Thymus (tissue), 14 donors: ENCODE measurements at places on chromosomes 1 and 21.

- no peak for DNase-seq
These were observed 11.2 kb downstream of the WRAP73 start for GRCh38 chr1:3638676-3639075.

GRCh38 chr1:214107322-214108096, 119.7 kb downstream of the PROX1 start:
- no peak for DNase-seq

- DNase-seq, result no peak
These were observed 13.0 kb upstream of the CLDN19 start for GRCh38 chr1:42753070-42753469.

DNA sequence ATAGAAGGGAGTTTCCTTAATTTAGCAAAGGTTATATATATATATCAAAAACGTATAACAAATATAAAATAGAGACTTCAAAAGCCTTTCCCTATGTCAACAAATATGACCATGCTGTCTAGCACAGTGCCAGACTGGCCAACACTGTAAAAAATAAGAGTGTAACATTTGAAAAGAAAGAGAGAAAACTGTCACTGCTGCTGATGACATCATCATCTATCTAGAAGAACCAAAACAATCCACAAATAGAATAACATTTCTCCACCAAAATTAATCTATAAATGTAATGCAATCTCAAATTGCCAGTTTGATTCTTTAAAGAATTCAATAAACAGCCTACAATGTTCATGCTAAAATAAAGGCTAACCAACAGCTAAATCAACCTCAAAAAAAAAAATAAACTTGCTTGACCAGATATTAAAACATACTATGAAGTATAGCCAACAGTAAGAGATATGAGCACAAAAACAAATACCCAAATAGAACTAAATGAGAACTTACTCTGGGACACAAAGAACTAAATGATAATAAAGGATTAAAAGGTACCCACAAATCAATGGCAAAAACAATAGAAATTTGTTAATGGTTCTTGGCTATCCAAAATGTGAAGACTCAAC, 50.2 kb downstream of the ENAH start:
- no peak for DNase-seq

DNA sequence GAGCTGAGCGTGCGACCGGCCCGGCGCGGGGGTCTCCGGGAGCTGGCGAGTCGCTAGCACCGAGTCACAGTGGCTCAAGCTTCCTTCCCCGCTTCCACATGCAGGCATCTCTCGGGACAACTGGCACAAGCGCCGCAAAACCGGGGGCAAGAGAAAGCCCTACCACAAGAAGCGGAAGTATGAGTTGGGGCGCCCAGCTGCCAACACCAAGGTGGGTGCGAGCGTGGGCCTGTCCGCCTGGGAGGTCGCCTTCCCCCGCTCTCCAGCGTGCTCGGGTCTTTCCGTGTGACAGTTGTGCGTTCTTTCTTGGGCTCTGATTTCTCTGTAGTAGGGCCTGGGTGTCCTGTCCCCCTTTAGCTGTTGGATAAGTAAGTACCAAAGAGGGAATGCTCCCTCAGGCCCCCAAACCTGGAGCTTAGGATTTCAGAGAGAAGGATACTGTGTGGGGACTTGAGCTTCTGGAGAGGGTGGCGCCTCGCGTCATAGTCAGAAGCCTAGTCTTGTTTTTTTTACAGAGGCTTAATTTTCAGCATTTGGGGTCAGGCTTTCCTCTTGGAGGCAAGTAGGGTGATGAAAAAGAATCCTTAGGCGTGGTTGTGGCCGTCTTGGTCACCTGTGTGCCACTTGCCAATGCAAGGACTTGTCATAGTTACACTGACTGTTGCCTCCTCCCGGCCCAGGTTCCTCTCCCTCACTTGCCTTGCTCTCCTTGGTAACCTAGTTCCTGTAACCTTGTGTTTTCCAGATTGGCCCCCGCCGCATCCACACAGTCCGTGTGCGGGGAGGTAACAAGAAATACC, 790 bp downstream of the RPS8 start:
- DNase-seq, result no peak

DNA sequence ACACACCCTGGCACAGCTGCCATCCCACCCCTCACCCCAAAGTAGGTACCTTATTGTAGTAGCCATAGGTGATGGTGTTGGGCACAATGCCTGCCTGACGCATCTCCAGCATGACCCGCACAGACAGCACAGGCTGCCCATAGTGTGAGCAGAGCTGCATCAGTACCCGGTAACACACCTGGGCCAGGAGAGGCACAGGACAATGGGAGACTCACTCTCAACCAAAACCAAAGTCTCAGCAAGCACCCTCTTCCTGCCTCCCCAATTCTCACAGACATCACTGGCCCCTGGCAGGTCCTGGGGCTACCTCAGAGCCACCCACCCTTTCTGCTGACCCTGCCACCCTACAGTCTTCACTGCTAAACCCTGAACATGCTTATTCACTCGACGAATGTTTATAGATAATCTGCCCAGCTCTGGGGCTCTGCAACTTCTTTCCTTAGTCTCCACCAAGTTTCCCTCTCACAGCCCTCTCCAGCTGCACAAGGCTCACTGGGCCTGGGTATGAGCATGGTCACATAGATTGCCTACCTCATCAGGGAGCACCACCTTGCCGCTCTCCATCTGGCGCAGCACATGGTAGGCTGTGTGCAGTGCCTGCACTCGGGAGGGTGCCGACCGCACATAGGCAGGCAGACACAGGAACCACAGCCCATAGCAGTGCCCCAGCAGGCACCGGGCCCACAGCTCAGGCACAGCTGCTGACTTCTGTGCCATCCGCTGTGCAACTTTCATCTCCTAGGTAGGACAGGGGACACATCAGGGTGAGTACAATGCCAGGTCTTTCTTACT, 10.3 kb downstream of the DENND4B start:
- DNase-seq, result no peak

- DNase-seq, result no peak
These were observed 69.2 kb downstream of the NME7 start for GRCh38 chr1:169298441-169298840.

- DNase-seq, result no peak
These were observed 17.0 kb downstream of the PROX1 start for GRCh38 chr1:214004795-214005194.

DNA sequence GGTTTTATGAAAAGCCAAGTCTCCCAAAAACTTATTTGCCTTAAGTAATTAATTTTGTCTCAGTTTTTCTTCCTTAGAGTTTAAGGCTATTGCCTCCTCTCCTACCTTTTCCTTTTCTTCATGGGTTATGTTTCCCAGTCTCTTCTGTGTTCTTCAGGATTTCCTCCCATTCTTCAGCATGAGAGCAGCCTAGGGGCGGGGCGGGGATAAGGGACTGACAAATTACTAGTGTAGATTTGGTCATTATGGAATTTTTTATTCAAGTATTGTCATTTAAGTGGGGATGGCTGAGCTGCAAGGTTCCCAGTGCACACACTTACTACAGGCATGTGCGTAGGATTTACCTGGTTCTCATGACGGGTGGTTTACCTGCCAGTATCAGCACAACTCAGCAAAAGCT, 35.2 kb upstream of the PIGV start:
- no peak for DNase-seq

DNA sequence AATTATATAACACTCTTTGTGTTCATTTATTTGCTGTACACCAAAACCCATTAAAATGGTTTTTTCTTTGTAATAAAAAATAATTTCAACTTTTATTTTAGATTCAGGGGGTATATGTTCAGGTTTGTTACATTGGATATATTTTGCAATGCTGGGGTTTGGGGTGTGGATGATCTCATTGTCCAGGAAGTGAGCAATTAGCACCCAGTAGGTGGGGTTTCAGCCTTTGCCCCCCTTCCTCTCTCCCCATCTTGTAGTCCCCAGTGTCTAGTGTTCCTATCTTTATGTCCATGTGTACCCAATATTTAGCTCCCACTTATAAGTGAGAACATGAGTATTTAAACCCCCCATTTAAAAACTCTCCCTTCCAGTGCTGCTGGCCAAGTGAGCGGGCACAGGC, 184.6 kb downstream of the RHOU start:
- DNase-seq, result no peak

- DNase-seq, result no peak
These were observed 21.9 kb downstream of the EFCAB14 start for GRCh38 chr1:46697053-46697452.

DNA sequence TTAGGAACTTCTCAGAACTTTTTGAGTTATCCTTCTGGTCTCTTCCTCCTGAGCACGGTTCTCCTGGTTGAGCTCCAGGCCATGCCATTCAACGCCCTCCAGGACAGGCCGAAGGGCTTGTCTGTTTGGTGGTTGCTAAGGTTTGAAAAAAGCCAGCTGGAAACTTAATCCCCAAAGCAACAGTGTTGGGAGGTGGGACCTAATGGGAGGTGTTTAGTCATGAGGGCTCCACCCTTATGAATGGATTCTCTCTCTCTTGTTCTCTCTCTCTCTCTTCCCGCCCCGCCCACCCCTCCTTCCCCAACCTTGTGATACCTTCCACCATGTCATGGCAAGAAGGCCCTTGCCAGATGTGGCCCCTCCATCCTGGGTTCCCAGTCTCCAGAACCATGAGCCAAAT, 829 bp downstream of the KCNE1 start:
- DNase-seq, result no peak

- DNase-seq, result no peak
These were observed 47.1 kb downstream of the SSX2IP start for GRCh38 chr1:84643183-84643582.

DNA sequence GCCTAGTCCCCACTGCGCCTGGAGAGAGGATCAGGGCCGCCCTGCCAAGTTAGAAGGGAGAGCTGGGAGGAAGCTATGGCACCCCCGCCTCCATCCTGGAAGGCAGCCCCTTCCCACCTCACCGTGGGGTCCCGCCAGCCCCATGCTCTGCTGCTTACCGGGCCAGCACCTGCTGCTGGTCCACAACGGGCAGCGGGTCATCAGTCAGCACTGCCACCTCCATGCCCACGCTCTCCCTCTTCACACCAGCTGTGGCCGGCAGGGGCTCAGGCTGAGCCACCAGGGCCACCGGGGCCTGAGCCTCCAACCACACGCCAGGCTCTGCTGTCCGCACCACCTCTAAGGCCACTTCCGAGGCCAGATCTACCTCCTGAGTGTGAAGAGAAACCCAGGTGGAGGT, 23.5 kb upstream of the DDOST start:
- DNase-seq, result no peak

DNA sequence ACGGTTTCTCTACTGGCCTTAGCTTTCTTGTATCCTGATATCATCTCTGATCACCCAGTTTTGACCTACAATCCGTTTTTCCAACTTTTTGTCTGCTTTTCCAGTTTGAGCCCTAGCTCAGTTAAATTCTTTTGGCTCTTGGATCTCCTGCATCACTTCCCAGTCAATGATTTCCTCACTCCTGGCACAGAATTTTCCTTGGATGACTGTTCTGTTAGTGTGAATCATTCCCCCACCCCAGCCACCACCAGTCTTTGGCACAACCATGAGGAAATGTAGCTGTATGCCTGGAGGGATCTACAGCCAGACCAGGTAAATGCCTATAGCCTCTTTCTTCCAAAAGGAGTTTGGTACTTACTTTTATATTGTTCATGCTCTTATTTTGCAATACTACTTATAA, 187.2 kb upstream of the PTGFR start:
- no peak for DNase-seq

DNA sequence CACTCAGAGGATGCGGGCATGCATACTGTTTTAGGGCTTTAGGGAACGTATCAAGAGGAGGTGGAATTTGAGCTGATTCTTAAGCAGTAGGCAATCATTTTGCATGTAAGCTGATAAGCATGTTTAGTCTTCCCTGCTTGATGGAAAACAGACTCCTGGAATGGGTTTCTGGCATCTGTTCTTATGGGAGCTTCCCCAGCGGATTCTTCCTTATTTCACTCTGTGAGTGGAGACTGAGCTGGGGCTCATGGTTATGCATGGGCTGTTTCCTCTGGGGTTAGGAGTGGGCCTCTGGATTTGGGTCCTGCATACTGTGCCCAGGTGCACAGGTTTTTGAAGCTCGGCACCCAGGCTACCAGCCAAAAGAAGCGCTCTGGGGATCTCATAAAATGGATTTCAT, 93.4 kb downstream of the DIRAS3 start:
- DNase-seq, result no peak

DNA sequence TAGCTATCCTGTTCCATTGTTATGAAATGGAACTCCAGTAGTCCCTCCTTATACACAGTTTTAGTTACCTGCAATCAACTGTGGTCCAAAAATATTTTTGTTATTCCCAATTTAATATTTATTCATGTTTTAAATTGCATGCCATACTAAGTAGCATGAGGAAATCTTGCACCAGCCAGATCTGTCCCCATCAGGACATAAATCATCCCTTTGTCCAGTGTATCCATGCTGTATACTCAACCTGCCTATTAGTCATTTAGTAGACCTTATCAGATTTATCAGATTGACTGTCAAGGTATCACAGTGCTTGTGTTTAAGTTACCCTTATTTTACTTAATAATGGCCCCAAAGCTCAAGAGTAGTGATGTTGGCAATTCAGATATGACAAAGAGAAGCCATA, 207.9 kb upstream of the DMRTA2 start:
- no peak for DNase-seq

GRCh38 chr1:22761821-22762220, 51.2 kb downstream of the EPHB2 start:
- no peak for DNase-seq

GRCh38 chr1:61334718-61335589, 252.6 kb downstream of the NFIA start:
- no peak for DNase-seq

- no peak for DNase-seq
These were observed 393.7 kb downstream of the HLX start for GRCh38 chr1:221272940-221273339.

GRCh38 chr1:180497826-180498225, 4.6 kb downstream of the ACBD6 start:
- DNase-seq, result no peak

DNA sequence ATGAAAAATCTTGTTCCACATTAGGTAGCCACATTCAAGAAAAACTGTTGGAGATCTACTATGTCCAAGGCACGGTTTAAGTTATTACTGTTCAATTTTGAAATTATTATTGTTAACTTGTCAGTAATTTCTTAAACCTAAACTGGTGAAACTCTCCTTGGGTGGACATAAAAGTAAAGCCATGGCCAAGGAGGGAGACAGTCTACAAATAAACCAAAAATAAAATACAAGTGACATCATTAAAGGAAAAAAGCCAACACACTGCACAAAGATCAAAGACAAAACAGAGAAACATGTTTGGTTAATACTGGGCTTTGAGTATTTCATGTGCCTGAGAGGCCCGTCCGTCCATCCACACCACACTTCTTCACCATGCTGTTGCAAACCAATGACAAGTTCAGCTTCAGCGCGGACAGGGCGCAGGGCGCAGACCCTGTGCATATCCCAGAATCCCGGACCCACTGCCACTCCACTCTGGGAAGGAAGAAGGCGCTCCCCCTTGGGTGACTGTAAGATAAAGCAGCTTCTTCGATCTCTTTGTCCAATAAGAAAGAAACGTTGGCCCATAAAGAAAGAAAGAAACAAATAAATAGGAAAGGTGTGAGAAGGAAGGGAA, 918 bp upstream of the RASAL2 start:
- no peak for DNase-seq

- DNase-seq, result no peak
These were observed 2.0 kb downstream of the CD58 start for GRCh38 chr1:116568662-116569380.

GRCh38 chr21:15355066-15355465, 290.3 kb upstream of the NRIP1 start:
- DNase-seq, result no peak

GRCh38 chr1:17196496-17197185, 8.3 kb upstream of the PADI1 start:
- no peak for DNase-seq
